Gastrocnemius medialis (tissue), 4 donors: ENCODE measurements at places on chromosomes 6 and 20. TPM values are rescaled to one million over a fixed set of nuclear protein-coding genes. Genes with fewer than 3 reads are reported as not detected.

Gene PSMB9
- 3.1 TPM for total RNA-seq

Gene SYCP2
- total RNA-seq, result 0.51 TPM

Gene USP49
- 0.27 TPM for total RNA-seq

Gene IMPG1
- not detected for total RNA-seq

Gene ENPP1
- 4.4 TPM for total RNA-seq

- no peaks in the 10 kb centered on the region for H3K27me3 ChIP-seq
- H3K27ac ChIP-seq, result peak overlapping the region; percentile 77
- peaks cover 17% of the 10 kb centered on the region for H3K36me3 ChIP-seq
- no peak overlapping the region for H3K4me3 ChIP-seq
- no peak for DNase-seq
- H3K4me1 ChIP-seq, result peaks cover 36% of the 10 kb centered on the region
Observed at GRCh38 chr20:47274401-47275108, 81.9 kb downstream of the ZMYND8 start.

- DNase-seq, result no peak
- H3K4me1 ChIP-seq, result peaks cover 3% of the 10 kb centered on the region
- no peak overlapping the region for H3K4me3 ChIP-seq
- no peaks in the 10 kb centered on the region for H3K36me3 ChIP-seq
- no peaks in the 10 kb centered on the region for H3K27me3 ChIP-seq
- H3K27ac ChIP-seq, result no peak overlapping the region
Observed at GRCh38 chr6:106114492-106114891, 28.4 kb downstream of the PRDM1 start.

DNA sequence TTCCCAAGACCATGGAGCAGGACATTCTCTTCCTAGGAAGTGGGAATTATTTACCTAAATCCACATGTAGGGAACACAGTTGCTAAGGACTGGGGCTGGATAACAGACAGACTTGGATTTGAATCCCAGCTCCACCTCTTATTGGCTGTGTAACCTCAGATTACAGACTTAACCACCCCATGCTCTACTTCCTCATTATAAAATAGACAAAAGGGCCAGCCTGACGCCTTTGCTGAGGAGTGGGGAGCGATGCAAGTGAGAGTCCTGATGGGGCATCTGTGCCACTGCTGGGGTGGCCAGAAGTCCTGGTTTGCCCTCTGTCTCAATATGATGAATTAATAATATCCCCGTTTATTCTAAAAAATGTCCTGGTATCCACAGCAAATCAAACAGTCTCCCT, 46.8 kb downstream of the SPATA2 start:
- no peaks in the 10 kb centered on the region for H3K27me3 ChIP-seq
- H3K4me1 ChIP-seq, result peaks cover 7% of the 10 kb centered on the region
- no peak overlapping the region for H3K4me3 ChIP-seq
- no peaks in the 10 kb centered on the region for H3K36me3 ChIP-seq
- DNase-seq, result no peak

- H3K4me3 ChIP-seq, result no peak overlapping the region
- DNase-seq, result no peak
- H3K36me3 ChIP-seq, result no peaks in the 10 kb centered on the region
- H3K27ac ChIP-seq, result peak overlapping the region; percentile 62
- peaks cover 40% of the 10 kb centered on the region for H3K4me1 ChIP-seq
Observed at GRCh38 chr20:36856195-36856594, 19.7 kb upstream of the TLDC2 start.

DNA sequence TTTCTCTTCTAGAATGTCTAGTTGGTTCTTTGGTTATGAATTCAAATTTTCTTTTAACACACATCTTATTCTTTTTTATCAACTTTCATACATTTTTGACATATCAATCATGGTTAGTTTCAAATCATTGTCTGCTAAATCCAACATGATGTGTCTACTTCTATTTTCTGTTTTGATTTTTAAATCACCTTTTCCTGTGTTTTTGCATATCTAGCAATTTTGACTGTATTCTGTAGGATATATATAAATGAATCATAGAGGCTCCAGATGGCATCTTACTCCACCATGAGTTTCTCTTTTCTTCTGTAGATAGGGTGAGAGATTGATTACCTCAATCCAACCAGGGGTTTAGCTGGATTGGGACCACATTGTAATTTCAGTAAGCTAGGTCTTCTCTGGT, 34.3 kb upstream of the CARMIL1 start:
- H3K4me3 ChIP-seq, result no peak overlapping the region
- no peaks in the 10 kb centered on the region for H3K4me1 ChIP-seq
- no peaks in the 10 kb centered on the region for H3K36me3 ChIP-seq
- no peak overlapping the region for H3K27ac ChIP-seq

DNA sequence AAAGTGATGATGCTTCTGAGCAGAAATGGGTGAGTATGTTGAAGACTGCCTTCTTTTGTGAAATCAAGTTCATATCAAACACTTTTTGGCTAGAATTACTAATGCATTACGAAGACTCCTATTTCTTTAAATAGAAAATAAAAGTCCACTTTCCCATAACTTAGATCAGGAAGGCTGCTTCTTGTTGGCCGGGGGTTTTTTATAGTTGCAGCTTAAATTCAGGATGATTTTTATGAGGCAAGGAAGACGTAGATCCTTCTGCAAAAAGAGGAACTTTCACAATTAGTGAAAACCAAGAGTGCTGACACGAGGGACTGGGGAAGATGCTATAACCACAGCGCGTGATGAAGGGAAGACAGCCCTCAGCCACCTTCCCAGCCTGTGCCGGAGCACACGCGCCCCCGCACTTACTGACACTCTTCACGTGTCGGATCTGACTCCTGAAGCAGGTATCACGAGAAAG, 206.1 kb upstream of the PRDM1 start:
- no peaks in the 10 kb centered on the region for H3K27me3 ChIP-seq
- H3K4me3 ChIP-seq, result no peak overlapping the region
- no peak overlapping the region for H3K27ac ChIP-seq
- H3K36me3 ChIP-seq, result no peaks in the 10 kb centered on the region

DNA sequence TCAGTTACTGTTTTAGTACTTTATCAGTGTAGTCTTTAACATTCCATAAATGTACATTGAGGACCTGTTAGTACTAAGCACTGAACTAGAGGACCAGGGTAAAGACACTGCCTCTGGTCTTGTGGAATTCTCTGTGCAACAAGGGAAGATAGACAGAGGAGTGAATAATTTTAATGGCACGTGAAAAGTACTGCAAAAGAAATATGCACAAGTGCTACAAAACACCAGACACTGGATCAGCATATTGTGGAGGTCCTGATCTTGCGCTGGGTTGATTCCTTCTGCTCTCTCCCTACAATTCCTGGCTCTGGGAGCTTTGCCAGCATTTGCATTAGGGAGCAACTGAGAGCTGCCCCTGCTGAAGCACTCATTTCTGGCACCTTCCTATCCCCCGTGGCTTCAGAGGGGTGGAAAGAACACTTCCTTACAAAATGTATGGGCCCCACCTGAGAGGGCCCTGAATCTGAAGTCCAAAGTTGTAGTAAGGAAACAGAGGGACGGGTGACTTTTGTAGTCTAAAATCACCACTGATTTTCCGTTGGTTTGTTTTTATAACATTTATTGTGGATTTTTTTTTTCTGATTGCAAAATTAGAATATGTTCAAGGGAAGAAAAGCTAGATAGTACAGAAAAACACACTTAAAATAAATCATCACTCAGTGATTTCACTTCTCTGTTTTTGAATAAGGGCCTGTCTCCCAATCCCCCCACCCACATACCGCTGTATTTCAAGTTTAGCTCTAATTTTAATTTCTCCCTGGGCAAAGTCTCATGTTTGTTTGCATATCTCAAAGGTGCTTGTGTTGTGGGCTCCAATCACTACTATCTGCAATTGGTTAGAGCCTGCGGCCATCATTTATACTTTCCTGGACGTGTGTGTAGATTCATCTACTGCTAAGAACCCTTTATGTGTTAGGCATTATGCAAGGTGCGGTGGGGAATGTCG, 4.9 kb downstream of the PKIG start:
- no peaks in the 10 kb centered on the region for H3K27me3 ChIP-seq
- peak overlapping the region; percentile 98 for H3K27ac ChIP-seq
- DNase-seq, result no peak
- H3K4me3 ChIP-seq, result peak overlapping the region; percentile 76

GRCh38 chr20:48291896-48292295, 506.6 kb upstream of the SULF2 start:
- DNase-seq, result no peak
- H3K36me3 ChIP-seq, result no peaks in the 10 kb centered on the region
- H3K27me3 ChIP-seq, result no peaks in the 10 kb centered on the region
- no peak overlapping the region for H3K27ac ChIP-seq
- no peak overlapping the region for H3K4me3 ChIP-seq
